NCI-H1417 (cell line): ENCODE measurements at places on chromosomes 7 and 10.

GRCh38 chr10:79181227-79181626 is 112.5 kb downstream of the ZMIZ1 start:
- DNase-seq = peak; percentile 14

- DNase-seq = no peak
These were observed 10.5 kb downstream of the TMEM273 start for GRCh38 chr10:49177391-49178355.

GRCh38 chr7:154928136-154929005 is 74.6 kb downstream of the PAXIP1 start:
- DNase-seq = peak; percentile 97

DNA sequence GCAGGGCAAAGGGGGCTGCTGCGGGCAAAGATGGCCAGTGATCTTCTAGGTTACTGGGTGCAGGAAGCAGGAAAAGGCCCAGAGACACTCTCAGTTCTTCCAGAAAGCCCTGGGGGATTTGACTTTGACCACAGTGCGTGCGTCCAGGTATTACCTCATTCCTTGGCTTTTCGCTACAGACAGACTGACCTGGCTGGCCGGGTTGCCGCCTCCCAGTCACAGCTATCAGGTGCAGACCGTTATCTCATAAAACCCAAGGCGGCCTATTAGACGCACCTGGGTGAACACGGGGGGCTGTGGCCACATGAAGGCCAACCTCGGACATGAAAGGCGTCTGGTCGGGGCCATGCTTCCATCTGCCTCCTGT is 80.3 kb downstream of the FOXL3 start:
- no peak for DNase-seq
